Endothelial cell of umbilical vein (primary cell): ENCODE measurements at places on chromosomes 11 and 22.

DNA sequence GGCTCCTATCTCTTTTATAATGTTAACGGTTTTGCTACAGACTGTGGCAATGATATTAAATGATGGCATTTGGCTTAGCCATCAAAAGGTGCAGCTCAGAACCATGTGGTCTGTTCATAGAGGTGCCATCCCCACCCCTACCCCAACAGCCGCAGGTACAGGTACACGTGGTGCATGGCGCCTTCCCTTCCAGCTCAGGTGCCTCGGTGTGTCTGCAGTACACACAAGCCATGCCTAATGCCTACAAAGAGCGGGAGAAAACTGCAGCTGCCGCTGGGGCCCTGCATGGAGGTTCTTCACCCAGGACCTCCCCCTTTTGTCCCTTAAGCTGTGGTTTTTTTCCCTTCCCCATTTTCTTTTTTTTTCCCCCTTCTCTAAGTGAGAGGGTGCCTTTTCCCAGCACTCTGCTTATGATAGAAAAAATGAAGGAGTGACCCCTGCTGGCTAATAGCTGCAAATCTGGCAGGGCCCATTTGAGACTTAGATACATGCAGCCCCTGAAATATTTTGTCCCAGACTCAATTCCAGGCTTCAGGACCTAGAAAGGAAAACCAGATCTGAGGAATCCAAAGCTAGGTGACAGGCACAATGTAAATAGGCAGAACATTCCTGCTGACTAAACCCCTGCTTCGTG, 6.5 kb downstream of the OR52M1 start:
- DNase-seq = peak; percentile 14
- H3K27ac ChIP-seq = no peak overlapping the region
- H3K4me3 ChIP-seq = no peak overlapping the region

- H3K27me3 ChIP-seq = peaks cover 5% of the 10 kb centered on the region
- no peak overlapping the region for H3K27ac ChIP-seq
- H3K36me3 ChIP-seq = no peaks in the 10 kb centered on the region
- no peak overlapping the region for H3K4me3 ChIP-seq
These were observed 27.3 kb downstream of the MMP13 start for GRCh38 chr11:102928247-102928646.

GRCh38 chr11:69325446-69325845, 31.5 kb downstream of the MYEOV start:
- peaks cover 22% of the 10 kb centered on the region for H3K4me1 ChIP-seq
- H3K4me3 ChIP-seq = no peak overlapping the region
- H3K36me3 ChIP-seq = no peaks in the 10 kb centered on the region
- DNase-seq = no peak

DNA sequence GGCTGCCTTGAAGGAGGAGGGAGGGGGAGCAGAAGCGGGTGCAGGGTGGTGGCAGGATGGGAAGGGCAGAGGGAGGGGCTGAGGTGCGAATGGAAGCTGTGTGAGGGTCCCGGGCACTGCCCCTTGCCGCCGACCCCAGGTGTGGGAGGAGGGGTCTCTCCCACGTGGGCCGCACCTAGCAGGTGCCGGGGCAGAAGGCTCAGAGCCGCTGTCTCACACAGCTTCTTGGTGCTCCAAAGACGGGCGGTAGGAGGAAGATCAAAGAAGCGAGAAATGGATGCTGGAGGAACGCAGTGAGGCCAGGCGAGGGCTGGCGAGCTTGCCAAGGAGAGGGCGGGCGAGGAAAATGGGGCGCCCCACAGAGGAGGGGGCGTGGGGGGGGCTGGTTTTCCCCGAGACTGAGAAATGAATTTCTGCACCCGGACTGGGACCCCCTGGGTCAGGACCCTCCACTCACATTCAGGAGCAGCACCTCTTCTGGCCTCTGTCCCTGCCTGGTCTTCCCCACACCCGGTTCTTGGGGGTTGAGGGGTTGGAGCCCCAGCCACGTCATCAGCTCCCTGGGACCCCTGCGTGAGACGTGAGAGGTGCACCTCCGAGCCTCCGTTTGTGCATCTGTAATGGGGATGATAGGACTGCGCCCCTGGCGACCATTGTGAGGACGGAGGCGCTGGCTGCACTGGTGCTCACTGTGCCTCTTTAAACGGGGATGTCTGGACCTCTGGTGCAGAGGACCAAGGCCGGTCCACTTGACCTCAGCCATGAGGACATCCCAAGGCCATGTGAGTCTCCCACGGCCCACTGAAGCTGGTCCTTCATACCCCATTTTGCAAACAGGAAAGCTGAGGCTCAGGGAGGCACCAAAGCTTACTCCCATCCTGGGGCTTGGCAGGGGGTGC, 16.8 kb downstream of the LSP1 start:
- DNase-seq = no peak
- H3K36me3 ChIP-seq = no peaks in the 10 kb centered on the region
- H3K4me1 ChIP-seq = no peaks in the 10 kb centered on the region
- H3K4me3 ChIP-seq = no peak overlapping the region
- no peak overlapping the region for H3K27ac ChIP-seq
- peaks cover 3% of the 10 kb centered on the region for H3K27me3 ChIP-seq

DNA sequence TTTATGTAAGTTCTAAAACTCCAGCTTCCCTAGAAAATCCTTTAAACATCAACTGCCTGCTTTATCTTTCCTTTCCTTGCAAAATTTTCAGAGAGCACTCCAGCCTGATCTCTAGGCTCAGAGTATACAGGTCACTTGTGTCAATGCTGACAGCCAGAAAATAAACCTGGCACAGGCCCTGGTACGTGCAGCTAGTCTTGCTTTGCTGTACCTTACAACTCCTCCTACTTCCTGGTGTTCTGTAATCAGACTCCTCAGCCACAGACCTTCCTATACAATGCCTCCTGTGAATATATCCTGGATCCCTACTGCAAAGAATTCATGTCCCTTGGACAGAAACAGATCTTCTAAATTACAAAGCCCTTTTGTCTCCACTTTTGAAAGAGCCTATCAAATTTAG, 24.2 kb upstream of the TMEM123 start:
- no peak overlapping the region for H3K27ac ChIP-seq
- H3K36me3 ChIP-seq = no peaks in the 10 kb centered on the region
- peaks cover 4% of the 10 kb centered on the region for H3K4me1 ChIP-seq
- peak; percentile 34 for DNase-seq
- H3K4me3 ChIP-seq = no peak overlapping the region
- H3K27me3 ChIP-seq = no peaks in the 10 kb centered on the region

GRCh38 chr11:126058105-126058874, 4.4 kb downstream of the CDON start:
- no peak overlapping the region for H3K4me3 ChIP-seq
- peaks cover 7% of the 10 kb centered on the region for H3K4me1 ChIP-seq
- peaks cover 31% of the 10 kb centered on the region for H3K27me3 ChIP-seq
- no peak overlapping the region for H3K27ac ChIP-seq
- no peak for DNase-seq
